Stimulated activated CD4-positive, alpha-beta T cell treated with anti-CD3 and anti-CD28 coated beads, Interleukin-15, amount 100 ng/mL, for 48 hours (primary cell): ENCODE measurements at places on chromosomes 5 and 9.

DNA sequence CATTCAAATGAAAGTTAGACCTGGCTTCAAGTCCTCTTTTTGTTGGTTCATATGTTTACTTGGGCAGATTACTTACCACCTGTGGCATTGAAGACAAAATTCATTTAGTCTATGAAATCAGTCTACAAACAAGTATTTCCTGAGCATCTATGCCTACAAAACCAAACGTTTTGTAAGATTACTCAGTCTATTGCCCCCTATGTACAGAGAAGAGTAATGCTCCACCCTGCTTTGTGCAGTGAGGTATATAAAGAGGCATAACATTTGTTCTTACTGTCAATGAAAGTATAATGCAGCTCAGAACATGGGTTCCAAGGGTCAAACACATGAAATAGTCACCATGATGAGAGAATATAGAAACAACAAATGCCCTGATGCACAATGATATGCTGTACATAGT, 580.7 kb downstream of the KIF4B start:
- no peak for DNase-seq

GRCh38 chr9:136599811-136600660, 54.2 kb upstream of the NOTCH1 start:
- no peak for DNase-seq

GRCh38 chr5:26323794-26324193, 714.6 kb downstream of the CDH9 start:
- DNase-seq: no peak

- no peak for DNase-seq
Observed at GRCh38 chr5:73446631-73447529, 1.7 kb downstream of the FOXD1 start.

- no peak for DNase-seq
Observed at GRCh38 chr5:148970228-148970627, 92.6 kb downstream of the SH3TC2 start.

DNA sequence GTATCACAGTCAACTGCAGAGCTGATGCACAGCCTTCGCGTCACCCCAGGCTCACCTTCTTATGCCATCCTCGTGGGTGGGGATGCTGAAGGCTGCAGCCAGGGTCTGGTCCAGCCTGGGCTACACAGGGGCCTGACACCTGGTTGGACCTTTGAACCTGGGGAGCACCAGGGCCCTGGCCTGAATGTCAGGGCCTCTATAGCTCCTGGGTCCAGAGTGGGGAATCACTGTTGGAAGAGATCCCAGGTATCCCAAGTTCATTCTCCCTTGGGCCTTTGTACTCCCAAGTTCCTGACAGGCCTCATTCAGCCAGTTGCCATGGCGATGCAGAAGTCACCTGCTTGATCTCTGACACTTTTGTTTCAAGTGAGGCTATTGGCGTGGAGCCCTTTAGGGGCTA, 43.8 kb downstream of the ZNF618 start:
- DNase-seq: no peak

- no peak for DNase-seq
Observed at GRCh38 chr9:71037521-71037920, 83.9 kb downstream of the TRPM3 start.

- no peak for DNase-seq
Observed at GRCh38 chr5:11377896-11378295, 526.4 kb downstream of the CTNND2 start.

- no peak for DNase-seq
Observed at GRCh38 chr5:114419959-114420358, 58.1 kb downstream of the KCNN2 start.
